ENCODE measurements at places on chromosomes 4 and X.
A peak's percentile ranks its signal among the peaks of the same experiment; 100 is the strongest.

DNA sequence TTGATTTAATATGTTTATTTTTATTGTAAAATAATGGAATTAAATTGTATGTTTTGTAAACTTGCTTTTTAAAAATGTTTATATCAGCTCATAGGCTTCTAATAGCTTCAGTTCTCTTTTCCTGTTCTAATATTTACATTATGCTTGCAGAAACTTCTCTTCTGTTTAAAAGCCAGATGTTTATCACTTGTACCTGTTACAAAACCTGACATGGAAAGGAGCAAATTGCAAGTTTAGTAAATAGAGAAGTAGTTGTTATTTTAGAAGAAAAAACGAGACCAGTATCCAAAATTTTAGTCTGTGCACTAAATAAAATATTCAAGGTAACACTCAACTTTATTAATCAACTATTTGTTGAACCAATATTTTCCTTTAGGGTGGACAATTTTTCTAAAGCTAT lies 69.4 kb upstream of the GUCY1A1 start:
- no peak for DNase-seq

DNA sequence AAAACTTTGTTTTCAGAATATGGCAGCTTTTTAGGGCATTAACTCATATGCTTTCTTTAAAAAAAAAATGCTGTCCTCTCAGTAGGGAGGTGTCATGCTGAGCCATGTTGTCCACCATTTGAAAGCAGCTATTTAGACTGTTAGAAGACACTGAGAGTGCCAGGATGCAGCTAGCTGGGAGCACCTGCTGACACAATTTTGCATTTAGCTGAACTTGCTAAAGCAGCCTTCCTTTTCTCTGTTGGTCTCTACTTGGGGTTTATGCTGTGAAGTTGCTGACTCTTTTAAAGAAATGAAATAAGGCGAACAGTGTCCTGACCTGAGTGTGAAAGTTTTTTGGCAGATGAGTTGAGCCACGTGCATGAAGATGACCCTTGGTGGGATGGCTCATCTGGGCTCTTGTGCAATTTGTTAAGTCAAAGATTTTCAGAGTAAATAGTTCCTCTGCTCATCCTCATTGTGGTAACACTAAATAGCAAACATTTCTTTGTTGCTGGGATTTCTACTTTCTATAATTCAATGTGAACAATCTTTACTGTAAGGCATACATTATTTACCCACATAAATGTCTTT lies 64.5 kb downstream of the CDS1 start:
- DNase-seq, result no peak

DNA sequence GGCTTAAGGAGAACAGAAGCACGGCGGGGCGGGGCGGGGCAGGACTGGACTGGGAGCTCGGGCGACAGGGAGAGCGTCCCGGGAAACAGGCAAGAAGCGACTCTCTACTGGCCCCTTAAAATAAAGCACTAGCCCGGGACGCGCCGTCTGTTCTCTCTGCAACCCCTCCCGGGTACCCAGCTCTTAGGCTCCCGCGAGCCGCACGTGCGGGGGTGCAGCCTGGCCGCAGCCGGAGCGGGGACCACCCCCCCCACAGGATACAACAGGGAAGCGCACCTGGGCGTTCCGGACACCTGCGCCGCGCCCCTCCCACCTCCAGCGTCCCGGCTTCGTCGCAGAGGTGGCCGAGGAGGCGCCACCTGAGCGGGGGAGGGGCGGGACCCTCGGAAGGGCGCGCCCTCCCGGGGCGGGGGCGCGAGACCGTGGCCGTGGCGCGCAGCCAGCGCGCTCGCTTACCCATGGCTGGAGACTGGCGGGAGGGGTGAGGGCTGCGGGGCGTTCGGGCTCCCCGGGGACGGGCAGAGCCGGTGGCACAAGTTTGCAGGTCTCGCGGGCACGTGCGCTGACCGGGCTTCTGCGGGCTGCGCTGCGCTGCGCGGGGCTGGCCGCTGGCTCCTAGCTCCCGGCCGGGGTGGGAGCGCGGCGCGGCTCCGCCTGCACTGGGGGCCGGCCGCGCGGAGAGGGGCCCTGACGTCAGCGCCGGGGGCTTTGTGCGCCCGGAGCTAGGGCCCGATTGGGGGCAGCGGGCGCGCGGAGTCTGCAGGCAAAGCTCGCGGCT lies 91.5 kb downstream of the GEMIN8 start:
- no peak for DNase-seq

DNA sequence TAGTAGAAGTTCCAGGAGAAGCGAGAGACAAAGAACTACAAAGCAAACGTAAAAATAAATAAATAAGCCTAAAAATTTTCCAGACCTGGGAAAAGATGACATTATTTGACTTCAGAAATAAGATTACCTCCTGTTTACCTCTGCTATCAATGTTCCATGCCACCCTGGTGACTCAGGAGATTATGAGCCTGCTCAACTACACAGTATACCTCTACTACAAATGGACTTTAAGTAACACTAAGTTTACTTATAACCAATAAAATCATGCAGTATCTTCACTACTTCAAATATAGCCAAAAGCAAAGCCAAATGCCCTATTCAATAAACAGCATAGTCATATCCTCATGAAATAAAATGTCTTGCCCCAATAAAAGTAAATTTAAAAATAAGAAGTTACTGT lies 105.4 kb downstream of the CYLC1 start:
- no peak for DNase-seq

GRCh38 chr4:21960793-21961192 lies 12.2 kb upstream of the KCNIP4 start:
- DNase-seq, result no peak

DNA sequence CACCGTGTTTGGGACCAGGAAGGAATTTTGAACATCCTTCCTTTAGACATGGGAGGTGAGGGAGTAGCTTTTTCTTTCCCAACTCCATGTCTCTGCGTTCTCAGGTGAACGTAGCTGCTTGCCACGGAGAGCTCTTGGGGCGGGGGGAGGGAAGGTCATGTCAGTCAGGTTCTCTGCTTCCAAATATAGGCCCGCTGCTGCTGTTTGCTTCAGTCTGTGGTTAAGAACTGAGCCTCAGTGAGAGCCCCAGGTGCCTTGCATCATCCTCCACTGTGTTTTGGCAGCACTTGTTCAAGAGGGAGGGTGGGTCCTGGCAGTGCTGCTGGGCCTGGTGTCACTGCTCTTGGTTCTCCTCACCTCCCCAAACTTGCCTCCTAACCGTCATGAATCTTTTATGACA lies 46.5 kb downstream of the HADH start:
- DNase-seq, result no peak

GRCh38 chr4:94575652-94576051 lies 123.9 kb downstream of the PDLIM5 start:
- no peak for DNase-seq

- no peak for DNase-seq
Observed at GRCh38 chrX:138748480-138748879, 37.0 kb upstream of the FGF13 start.

DNA sequence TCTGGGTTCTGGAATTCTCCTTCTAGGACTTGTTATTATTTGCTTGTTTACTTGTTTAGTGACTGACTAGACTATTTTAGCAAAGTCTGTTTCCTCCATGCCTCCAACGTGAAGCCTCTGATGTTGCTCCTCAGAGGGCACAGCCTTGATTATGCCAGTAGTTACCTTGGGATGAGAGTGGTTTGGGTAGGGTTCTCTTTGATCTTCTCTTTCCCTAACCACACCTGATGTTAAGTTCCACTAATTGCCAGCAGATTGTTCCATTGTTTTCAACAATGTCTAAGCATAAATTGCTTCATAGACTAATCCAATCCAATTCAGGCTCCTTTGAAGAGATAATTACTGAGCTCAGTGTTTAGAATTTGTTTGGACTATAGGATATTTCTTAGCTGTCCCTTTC lies 352.7 kb upstream of the DIPK2B start:
- no peak for DNase-seq

- no peak for DNase-seq
Observed at GRCh38 chr4:82833696-82834313, 35.2 kb upstream of the SCD5 start.

DNA sequence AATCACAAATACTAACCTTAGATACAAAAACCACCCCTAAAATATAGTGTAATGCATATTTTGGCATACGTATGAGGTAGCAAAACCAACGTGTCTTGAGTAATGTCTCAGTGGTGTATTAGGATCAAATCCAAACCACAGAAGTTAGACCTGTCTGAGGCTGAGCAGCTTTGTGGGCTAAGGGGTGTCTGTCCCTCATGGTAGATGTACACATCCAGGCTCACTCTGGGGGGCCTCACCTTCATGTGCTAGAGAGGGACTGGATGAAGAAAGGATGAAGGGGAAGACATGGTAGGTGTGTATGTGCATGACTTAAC lies 188.0 kb upstream of the TBC1D9 start:
- DNase-seq, result no peak

DNA sequence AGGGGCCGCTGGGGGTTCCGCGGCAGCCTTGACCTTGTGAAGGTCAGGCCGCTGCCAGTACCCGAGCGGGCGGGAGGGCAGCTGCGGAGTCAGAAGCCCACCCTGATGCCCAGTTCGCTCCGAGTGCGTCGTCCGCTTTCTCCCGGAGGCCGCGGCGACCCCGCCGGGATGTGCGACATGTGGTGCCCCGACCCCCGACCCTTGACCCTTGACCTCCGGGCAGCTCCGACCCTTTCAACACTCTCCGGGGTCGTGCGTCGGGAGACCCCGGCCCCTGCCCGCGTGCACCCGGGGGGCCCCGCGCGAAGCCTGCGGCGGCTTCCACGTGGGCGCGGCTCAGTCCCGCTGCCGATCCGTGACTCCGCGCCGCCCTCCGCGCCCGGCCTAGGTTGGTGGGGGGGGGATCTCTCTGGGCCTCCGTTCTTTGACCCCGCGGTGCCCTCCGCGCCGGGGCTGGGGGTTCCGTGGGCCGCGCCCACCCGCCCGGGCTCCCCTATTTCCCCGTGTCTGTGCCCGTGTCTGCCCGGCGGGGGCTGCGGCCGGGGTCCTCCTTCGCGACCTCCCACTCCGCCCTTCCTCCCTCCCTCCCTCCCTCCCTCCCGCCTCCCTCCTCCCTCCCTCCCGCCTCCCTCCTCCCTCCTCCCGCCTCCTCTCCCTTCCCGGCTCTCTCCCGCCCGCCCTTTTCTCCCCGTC lies 609 bp upstream of the SLC25A6 start:
- DNase-seq, result no peak

GRCh38 chrX:41275661-41276609 lies 58.0 kb upstream of the DDX3X start:
- DNase-seq, result peak; percentile 26

- no peak for DNase-seq
Observed at GRCh38 chr4:105060628-105061027, 86.0 kb upstream of the TET2 start.

- no peak for DNase-seq
Observed at GRCh38 chr4:172751550-172751949, 417.1 kb upstream of the GALNT7 start.

DNA sequence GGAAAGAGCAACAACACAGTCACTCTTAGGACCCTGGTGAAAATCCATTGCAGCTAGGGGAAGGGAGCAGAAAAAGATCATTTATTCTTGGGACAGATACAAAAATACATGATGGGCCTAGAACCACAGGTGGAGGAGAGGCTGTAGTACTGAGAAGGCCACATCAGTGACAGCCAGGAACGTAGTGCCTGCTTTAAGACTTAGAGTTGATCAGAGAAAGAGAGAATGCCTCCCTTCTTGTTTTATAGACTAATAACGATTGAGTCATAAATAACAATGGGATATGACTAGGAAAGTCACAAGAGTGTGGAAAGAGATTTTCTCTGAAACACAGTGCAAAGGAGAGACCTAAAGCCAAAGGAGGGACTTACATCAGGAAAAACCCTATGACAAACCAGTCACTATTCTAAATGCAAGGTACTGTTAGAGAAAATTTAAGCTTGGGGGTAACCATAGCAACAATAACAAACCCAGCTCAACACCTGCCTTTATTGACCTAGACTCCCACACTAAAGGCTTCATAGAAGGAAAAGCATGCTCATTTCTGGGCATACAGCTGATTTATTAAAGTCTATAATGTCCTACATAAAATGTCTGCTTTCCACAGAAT lies 1015.0 kb upstream of the GRID2 start:
- peak; percentile 65 for DNase-seq

GRCh38 chrX:18885328-18886004 lies 98.4 kb downstream of the PHKA2 start:
- no peak for DNase-seq

DNA sequence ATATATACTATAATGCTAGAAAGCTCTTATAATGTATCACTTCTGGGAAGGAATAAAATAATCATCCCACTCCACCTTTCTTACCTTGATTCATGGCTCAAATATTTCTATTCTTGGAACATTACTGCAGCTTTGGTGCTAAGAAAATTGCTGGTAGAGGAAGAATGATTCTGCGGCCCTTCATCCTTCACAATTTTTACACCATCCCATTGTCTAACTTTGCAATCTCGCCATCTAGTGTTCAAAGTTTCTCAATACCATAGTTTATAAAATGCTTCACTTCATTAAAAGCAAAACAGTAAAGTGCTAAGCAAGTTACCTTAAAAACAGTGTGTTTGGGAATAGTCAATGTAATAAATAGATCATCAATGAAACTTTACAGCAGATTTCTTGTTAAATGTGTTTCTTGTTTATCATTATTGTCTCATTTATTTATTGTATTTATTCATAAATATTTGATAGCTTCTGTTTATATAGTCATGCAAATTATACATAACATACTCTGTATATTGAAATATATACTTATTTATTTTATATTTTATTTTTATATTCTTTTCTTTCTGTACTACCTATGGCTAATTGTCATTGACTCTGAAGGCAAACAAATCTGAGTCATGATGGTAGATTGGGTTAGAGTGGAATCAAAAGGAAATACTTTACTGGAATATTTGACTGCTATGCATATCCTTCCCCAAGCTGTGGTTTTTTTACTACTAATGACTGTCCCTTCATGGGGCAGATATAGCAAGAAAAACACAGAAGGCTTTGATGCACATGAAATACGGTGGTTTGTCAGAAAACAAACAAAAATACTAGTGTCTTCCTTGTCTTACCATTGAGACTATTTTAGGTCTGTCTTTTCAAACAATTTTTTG lies 390.7 kb downstream of the MAPK10 start:
- DNase-seq, result peak; percentile 57

DNA sequence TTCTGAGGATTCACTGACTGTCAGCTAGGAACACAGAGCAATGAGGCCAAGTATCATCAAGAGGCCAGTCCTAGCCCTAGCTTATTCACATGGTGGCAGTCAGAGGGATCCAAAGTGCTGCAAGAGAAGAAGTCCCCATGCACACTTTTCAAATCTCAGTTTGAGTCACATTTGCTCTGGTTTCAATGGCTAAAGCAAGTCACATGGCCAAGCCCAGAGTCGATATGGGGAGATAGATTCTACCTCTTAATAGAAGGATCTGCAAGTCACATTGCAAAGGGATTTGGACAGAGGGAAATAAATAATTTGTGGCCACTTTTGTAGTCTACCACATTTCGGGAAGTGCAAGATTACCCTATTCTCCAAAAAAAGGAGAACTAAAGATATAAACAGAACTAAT lies 3.7 kb upstream of the LCORL start:
- DNase-seq, result no peak
